Midbrain (tissue), 1 donor: ENCODE measurements at places on chromosomes 12 and 14.

DNA sequence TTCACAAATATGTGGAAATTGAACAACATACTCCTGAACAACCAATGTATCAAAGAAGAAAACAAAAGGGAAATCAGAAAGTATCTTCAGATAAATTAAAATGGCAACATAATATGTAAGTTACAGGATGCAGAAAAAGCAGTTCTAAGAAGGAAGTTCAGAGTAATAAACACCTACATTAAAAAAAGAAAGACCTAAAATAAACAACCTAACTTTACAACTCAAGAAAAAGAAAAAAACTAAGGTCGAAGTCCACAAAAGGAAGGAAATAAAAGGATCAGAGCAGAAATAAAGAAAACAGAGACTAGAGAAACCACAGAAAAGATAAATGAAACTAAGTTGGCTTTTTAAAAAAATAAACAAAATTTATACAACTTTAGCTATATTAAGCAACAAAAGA is 59.2 kb downstream of the EGLN3 start:
- no peak for DNase-seq

DNA sequence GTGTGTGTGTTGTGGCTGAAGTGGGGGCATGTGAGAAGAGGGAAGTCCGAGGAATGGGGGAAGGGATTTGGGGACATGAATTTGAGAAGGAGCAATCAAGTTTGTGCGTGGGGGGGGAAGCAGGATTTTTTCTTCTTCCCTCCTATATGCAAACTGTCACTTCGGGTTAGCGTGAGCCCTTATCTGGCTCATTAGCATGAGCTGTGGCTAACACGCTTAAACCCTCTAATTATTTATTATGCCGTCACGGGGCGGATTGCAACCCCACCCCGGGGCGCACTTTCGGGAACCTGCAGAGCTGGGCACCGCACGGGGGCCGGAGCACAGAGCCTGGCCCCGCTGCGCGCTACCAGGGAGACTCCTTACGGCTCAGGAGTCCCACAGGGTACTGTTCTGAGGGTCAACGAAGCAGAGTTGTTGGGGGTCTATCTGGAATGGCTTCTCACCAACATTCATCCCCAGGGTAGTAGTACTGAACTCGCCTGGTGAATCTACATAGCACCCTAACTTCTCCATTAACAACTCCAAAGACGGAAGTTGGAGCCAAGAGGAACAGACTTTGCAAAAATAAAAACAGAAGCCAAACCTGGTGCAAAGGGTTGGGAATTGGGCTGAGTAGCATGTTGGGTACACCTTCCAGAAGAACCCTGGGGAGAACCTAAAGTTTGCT is 6.4 kb upstream of the ASCL1 start:
- DNase-seq = no peak

GRCh38 chr14:92108345-92109254 is 2.2 kb upstream of the ATXN3 start:
- no peak for DNase-seq

GRCh38 chr12:116210131-116210530 is 67.4 kb downstream of the MED13L start:
- no peak for DNase-seq

GRCh38 chr12:10021342-10021741 is 9.1 kb upstream of the CLEC9A start:
- no peak for DNase-seq

DNA sequence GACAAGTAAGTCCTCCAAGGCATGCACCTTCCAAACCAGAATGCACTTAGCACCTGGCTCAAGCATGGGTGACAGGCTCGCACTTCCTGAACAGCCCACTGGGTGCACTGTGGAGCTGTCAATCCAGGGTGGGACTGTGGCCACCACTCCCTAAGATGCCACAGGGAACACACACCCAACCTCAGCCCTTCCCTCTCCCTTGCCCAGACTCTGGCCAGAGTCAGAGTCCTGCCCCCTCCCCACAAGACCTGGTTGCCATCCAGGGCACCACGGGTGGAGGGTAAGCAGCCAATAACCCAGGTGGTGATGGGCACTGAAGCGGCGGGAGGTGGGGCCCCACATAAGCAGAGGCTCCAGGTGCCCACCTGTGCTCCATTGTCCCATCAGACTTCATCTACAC is 160.6 kb downstream of the MYRFL start:
- no peak for DNase-seq

DNA sequence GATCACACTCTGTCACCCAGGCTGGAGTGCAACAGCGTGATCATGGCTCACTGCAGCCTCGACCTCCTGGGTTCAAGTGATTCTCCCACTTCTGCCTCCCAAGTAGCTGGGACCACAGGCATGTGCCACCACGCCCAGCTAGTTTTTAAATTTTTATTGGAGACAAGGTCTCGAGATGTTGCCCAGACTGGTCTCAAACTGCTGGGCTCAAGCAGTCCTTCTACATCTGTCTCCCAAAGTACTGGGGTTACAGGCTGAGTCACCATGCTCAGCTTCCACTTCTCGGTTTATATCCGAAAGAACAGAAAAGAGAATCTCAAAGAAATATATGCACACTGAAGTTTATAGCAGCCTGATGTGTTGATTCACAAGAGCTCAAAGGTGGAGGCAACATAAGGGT is 107.5 kb downstream of the SCARB1 start:
- DNase-seq = no peak

DNA sequence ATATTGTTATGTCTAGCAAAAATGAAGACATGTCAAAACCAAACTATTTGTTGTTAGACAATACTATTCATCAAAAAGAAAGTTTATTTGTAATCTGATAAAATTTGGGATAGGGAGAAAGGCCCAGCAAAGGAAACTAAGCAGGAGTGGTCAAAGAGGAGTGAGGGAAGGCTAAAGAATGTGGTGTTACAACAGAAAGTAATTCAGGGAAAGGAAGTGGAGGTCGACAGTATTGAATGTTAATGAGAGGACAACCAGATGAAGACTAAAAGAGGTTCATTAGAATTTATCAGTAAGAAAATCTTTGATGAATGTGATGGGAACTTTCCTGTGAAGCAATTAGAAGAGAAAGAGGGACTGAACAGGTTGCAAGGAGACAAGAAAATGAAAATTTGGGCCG is 33.9 kb downstream of the PLCZ1 start:
- no peak for DNase-seq

DNA sequence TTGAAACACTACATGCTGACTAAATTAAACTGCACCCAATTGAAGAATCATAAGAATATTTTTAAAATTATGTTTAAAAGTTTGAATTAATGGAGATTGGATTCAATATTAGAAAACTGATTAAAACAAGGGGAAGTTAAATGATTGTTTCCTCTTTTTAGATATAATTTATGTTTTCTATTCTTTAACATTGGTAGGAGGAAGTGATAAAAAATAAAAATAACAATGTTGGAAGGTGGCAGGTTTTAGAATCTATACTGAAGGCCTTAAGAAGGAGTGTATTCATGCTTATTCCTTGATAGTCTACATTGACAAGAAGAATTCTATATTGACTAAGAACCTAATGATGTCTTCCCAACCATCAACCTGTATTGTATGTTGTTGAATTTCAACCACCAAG is 168.1 kb downstream of the PDZRN4 start:
- DNase-seq = no peak

DNA sequence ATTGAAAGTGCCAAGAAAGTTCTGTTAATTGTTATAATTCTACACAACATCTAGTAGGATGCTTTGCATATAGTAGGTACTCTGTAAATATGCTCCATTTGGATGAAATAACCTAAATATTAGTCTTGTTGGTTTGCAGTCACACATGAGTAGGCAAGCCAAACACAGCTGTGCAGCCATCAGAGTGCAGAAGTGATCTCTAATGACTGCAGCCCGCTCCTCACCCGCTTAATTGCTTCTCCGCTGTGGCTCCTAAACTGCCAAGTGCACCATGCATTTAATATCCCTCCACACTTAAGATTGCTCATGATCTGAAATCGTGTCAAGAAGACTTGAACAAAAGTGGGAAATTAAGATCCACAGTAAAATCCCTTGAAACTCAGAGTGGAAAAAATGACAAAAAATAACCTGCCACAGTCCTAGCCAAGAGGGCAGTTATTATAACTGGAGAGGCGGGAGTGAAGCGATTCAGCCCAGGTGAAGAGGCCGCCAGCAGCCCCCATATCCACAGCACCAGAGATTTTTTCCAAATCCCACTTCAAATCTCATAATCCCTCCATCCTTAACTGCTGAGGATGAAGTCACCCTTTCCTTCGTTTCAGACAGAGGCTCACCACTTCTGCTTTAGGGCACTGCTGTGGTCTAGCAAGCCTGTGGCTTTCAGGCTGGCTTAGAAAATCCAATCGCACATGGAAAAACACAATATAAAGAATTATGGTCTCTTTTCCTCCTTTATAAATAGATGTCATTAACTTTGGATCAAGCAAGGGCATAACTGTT is 69.5 kb downstream of the TMEM30B start:
- DNase-seq = no peak

DNA sequence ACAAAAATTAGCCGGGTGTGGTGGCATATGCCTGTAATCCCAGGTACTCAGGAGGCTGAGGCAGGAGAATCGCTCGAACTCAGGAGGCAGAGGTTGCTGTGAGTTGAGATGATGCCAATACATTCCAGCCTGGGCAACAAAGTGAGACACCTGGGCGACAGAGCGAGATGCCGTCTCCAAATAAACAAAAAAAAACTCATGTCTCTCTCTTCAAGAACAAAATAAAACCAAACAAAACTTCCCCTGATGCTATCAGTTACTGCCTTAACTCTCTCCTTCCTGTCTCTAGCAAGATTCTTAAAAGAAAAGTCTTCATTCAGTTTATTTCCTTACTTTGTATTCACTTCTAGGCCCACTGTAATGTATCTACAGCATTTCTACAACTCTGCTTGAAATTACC is 20.8 kb downstream of the KLHL28 start:
- DNase-seq = no peak

DNA sequence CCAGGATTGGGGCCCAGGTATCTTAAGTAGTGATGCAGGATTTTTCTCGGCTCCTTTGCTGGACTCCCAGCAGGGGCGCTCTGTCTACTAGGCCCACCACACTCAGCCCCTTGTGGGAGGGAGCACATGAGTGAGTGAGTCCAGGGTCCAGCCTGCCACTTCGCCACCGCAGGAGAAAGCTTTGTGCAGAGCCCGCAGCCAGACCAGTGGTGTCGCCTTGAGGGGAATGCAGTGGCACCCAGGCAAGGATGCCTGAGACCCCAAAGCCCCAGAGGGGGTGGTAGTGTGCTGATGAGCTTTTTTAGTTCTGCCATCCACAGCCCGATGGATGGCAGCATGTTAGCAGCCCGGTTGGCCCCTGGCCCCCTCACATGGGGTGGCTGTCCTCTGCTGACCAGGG is 5.4 kb upstream of the MRPS35 start:
- no peak for DNase-seq

- DNase-seq = no peak
These were observed 332.9 kb downstream of the BCAT1 start for GRCh38 chr12:24615967-24616411.

DNA sequence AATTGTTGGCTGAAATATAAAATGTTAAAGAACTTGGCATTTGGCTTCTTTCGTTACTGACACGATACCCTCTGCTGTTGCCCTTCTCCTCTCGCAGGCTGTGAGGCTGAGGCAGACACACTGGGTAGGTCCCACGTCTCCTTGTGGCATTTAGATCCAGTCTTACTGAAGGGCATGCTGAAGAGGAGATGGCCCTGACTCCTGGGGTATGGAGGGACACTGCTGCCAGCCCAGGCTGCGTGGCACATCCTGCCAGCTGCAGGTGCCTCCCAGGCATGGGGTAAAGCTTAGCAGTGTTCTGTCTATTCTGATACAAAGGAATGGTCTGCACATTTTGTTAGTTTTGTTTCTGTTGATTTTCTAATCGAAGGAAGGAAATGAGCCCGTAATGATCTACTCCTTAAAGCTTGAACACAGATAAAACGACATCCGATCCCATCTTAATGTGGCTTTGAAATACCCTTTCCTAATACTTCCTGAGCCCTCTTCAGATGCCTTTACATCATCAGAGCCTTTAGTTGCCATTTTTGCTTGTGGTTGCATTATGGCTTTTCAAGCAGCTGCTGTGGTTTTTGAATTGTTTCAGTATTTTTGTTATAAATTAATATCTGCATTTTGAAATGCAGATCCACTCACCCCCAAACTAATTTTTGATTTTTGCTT is 61.1 kb downstream of the WDR20 start:
- peak; percentile 6 for DNase-seq

DNA sequence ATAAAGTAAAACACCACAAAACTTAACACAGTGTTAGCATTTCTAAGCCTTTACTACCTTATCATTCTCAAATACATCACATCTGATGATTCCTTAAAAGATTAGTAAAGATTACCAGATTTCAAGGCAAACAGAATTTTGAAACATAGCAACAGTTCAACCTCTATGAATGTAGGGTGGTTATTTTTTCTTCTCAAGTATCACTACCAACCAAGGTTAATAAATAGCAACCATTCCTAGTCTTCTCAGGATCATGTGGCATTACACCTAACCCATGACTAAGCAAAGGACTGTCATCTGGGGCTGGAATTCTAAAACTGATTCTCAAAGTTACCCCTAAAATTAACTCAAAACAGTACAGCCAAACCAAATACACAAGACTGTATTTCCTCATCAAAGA is 39.4 kb upstream of the CSRNP2 start:
- DNase-seq = no peak

DNA sequence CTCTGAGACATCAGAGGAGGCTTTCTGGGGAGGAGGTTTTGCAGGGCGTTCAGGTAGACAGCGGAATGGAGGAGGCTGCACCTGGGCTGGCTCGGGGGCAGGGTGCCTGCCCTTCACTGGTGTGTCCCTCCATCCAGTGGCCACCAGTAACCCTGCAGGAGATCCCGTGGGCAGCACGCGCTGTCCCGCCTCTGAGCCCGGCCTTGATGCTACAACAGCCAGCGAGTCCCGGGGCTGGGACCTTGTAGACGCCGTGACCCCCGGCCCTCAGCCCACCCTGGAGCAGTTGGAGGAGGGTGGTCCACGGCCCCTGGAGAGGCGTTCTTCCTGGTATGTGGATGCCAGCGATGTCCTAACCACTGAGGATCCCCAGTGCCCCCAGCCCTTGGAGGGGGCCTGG is 10.0 kb upstream of the ADSS1 start:
- DNase-seq = no peak

DNA sequence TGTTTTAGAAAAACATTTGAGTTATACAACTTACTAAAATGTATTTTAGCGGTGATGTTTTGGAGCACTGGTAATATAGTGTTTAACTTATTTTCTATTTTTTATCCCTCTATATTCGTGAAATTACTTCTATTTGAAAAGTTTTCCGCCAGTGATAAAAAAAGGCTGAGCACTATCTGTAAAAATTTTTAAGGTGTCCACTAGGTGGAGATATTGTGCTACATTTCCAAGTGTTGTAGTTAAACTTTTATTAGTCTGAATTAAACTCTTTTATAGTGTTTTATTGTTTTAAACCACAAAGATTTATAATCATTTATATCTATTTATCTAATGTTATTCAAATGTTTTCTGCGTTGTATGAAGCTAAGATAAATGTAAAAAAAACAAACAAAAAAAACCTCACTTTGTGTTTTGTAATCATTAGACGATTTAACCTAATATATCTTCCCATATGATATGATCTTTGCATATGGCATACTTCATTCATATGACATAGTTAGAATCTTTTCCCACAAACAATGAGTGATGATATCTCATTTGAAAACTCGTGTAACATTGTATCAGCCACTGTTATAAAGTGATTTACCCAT is 11.8 kb downstream of the ALG10B start:
- DNase-seq = peak; percentile 28
